NCI-H524 (cell line): ENCODE measurements at places on chromosomes 7 and 10.

GRCh38 chr7:13988065-13988464 is 1.4 kb downstream of the ETV1 start:
- DNase-seq, result no peak

DNA sequence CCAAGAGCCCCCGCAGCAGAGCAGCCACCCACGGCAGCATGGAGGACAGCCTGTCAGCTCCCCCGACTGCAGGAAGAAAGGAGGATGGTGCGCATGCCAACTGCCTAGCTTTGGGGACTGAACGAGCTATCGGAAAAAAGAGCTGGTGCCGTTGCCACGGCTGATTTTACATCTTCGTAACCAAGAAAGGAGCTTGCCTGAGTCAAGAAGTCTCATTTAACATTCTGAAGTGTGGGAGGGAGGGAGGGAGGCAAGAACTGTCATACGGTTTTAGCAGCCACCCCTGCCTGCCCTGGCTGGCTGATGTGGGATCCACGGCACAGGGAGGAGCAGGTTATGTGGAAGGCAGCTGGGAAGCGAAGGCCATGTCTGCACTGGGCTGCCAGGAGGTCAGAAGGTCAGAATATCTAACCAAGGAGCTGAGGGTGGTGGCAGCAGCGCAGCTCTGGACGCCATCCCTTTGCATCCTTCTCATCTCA is 74.7 kb upstream of the CAMK2B start:
- no peak for DNase-seq

DNA sequence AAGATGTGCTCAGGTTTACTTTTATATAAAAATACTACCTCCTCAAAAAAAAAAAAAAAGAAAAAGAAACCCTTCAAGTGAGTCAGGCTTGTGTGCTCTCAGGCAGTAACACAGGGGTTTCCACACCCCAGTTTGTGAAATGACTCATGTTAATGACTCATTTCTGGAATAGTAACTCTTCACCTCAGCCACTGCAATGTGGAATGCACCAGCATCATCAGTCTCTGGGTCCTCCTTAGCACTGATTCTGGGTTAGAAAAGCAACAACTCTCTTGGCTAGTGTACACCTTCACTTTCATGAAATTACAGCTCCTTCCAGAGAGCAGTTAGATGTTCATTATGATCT is 110.6 kb downstream of the EMX2 start:
- no peak for DNase-seq

- no peak for DNase-seq
These were observed 40.3 kb downstream of the FAM53B start for GRCh38 chr10:124703778-124704427.

GRCh38 chr10:122674781-122675180 is 24.9 kb downstream of the C10orf120 start:
- DNase-seq, result no peak

- no peak for DNase-seq
These were observed 91.6 kb downstream of the ETV1 start for GRCh38 chr7:13897819-13898218.

GRCh38 chr7:159098424-159098786 is 46.3 kb downstream of the VIPR2 start:
- no peak for DNase-seq

DNA sequence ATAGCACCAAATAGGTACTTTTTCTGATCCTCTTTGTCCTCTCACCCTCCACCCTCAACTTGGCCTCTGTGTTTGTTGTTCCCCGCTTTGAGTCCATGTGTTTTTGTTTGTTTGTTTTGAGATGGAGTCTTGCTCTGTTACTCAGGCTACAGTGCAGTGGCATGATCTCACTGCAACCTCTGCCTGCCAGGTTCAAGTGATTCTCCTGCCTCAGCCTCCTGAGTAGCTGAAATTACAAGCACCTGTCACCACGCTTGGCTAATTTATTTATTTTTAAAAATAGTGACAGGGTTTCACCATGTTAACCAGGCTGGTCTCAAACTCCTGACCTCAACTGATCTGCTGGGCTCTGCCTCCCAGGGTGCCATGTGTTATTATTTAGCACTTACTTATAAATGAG is 5.3 kb downstream of the ZNF273 start:
- no peak for DNase-seq

DNA sequence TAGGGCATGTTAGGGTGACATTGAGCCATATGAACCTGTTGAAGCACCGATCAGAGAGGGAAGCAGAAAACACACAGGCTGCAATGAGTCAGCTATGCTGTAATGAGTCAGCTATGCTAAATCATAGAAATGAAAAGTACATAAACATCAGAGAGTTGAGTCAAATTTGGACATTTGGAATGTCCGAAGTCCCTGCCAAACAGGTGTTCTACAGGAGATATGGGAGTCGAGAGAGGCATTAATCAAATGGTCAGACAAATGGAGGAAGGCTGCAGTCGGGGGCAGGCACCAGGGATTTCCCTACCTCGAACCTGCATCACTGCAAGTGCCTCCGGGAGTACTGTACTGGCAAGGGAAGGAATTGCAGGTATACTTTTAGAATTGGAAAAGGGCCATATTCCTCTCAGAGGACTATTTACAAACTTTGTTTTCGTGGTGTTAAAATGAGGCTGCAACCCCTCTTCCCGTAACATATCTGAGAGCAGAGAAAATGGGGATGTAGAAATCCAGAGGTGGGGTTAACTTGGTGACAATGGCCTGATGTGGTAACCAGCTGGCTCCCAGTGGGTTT is 8.8 kb upstream of the ZC3HAV1 start:
- no peak for DNase-seq

GRCh38 chr7:128110641-128111364 is 79.6 kb upstream of the LRRC4 start:
- no peak for DNase-seq
